CD4-positive, alpha-beta memory T cell (primary cell): ENCODE measurements at places on chromosomes 13 and 19. TPM values are rescaled to one million over a fixed set of nuclear protein-coding genes. Genes with fewer than 3 reads are reported as not detected.

DNA sequence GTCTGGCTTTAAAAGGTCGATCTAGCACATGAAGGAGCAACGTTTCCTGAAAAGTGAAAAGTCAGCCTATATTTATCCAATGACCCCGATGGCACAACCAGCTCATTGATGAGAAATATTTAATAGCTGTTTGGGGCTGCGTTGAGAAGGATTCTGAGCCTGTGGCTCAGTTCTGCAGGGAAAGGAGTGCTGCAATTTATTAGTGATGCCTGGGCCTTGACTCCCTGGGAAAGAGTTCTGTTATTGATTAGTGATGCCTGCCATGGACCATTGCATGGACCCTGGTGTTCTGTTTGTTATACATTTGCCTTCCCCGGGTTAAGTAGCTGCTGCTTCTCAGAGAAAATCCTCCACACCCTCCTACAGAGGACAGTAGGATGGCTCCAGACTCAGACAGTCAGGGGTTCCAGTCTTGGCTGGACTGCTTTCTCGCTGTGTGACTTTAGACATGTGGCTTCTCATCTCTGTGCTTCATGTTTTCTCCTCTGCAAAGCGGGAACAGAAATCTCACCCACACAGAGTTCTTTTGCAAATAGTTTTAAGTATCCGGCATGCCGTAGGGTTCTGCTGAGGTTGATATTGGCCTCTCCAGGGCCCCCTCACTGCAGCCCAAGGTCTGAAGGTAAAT is 17.7 kb upstream of the PTPRS start:
- no peak for DNase-seq
- no peaks in the 10 kb centered on the region for H3K27me3 ChIP-seq
- no peaks in the 10 kb centered on the region for H3K4me1 ChIP-seq
- no peaks in the 10 kb centered on the region for H3K36me3 ChIP-seq
- H3K4me3 ChIP-seq, result no peak overlapping the region

- no peaks in the 10 kb centered on the region for H3K4me1 ChIP-seq
- H3K27ac ChIP-seq, result no peak overlapping the region
- no peaks in the 10 kb centered on the region for H3K27me3 ChIP-seq
- DNase-seq, result no peak
- no peak overlapping the region for H3K4me3 ChIP-seq
- H3K36me3 ChIP-seq, result no peaks in the 10 kb centered on the region
Observed at GRCh38 chr13:38514575-38514974, 164.9 kb downstream of the UFM1 start.

DNA sequence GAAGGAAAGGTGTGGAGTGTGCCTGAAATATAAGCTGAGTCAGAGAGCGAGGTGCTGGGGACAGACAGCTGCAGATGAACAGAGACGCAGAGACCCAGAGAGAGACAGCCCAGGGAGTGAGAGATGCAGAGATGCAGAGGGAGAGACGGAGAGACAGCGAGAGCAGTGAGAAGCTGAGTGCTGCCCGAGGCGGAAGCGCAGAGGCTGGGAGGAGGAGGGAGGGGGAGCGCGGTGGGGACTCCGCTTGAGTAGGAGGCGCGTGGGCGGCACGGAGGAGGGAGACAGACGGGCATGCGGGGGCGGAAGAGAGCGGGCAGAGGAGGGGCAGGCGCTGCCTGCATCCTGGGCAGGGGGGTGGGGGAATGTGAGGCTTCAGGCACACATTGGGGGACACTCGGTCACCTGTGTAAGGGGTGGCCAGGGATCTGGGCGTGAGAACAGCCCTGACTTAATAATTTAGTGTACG is 25.7 kb downstream of the SLC8A2 start:
- peaks cover 49% of the 10 kb centered on the region for H3K4me1 ChIP-seq
- peak; percentile 82 for DNase-seq
- no peaks in the 10 kb centered on the region for H3K36me3 ChIP-seq
- no peak overlapping the region for H3K4me3 ChIP-seq

GRCh38 chr19:28519952-28520861 is 692.7 kb downstream of the UQCRFS1 start:
- no peaks in the 10 kb centered on the region for H3K36me3 ChIP-seq
- H3K4me3 ChIP-seq, result no peak overlapping the region
- H3K27ac ChIP-seq, result no peak overlapping the region
- DNase-seq, result no peak
- H3K4me1 ChIP-seq, result no peaks in the 10 kb centered on the region

GRCh38 chr19:42057846-42058245 is 12.2 kb downstream of the GRIK5 start:
- DNase-seq, result no peak
- H3K4me3 ChIP-seq, result no peak overlapping the region
- H3K4me1 ChIP-seq, result no peaks in the 10 kb centered on the region
- H3K27ac ChIP-seq, result no peak overlapping the region
- H3K36me3 ChIP-seq, result no peaks in the 10 kb centered on the region
- H3K27me3 ChIP-seq, result no peaks in the 10 kb centered on the region

- no peak overlapping the region for H3K27ac ChIP-seq
- no peak overlapping the region for H3K4me3 ChIP-seq
- peaks cover 20% of the 10 kb centered on the region for H3K4me1 ChIP-seq
- no peaks in the 10 kb centered on the region for H3K36me3 ChIP-seq
- DNase-seq, result no peak
Observed at GRCh38 chr19:45780448-45781213, 1.7 kb downstream of the DMPK start.

PSG7 gene
- total RNA-seq, result not detected

GRCh38 chr19:19575411-19575810 is 37.3 kb downstream of the CILP2 start:
- H3K27ac ChIP-seq, result no peak overlapping the region
- H3K4me3 ChIP-seq, result no peak overlapping the region
- H3K36me3 ChIP-seq, result peaks cover 6% of the 10 kb centered on the region
- H3K4me1 ChIP-seq, result no peaks in the 10 kb centered on the region
- no peaks in the 10 kb centered on the region for H3K27me3 ChIP-seq
- no peak for DNase-seq

GRCh38 chr19:11848200-11848593 is 329 bp upstream of the ZNF439 start:
- H3K4me1 ChIP-seq, result peaks cover 19% of the 10 kb centered on the region
- H3K27me3 ChIP-seq, result no peaks in the 10 kb centered on the region
- H3K4me3 ChIP-seq, result no peak overlapping the region

MRPS12 gene
- 25.2 TPM for total RNA-seq

DNA sequence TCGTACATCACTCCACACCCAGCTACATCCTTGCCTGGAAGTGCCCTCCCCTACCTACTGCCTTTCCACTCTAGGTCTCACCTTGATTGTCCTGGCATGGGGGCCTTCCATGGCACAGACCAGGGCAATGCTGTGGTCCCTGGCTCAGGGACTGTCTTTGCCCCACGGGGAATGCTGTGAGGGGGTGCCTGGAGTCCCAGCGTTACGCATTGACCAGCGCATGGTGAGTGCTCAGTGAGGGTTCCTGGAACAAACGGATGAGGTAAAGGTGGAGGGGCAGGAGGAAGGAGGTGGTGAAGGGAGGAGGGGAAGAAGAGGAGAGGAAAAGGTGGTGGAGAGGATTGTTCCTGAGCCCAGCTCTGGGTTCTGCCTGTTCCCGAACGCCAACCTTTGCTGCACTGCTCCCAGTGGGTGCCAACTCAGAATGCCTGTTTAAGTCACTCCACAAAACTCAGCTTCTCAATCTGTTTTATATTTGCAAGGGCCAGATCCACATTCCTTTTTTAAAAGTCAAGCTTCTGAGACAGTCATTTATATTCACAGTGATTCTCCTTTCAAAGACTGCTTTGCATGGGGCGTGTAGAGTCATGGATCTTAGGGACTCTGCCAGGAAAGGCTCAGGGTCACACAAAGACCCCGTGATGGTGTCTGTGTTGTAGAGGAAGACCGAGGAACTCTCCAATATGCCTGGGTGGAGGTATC is 40.8 kb downstream of the CHST8 start:
- H3K27ac ChIP-seq, result no peak overlapping the region
- DNase-seq, result no peak
- no peak overlapping the region for H3K4me3 ChIP-seq

CYP4F2 gene
- total RNA-seq, result not detected

- H3K36me3 ChIP-seq, result no peaks in the 10 kb centered on the region
- H3K27me3 ChIP-seq, result no peaks in the 10 kb centered on the region
- no peak overlapping the region for H3K27ac ChIP-seq
- DNase-seq, result no peak
- no peaks in the 10 kb centered on the region for H3K4me1 ChIP-seq
Observed at GRCh38 chr13:92122186-92122853, 723.9 kb downstream of the GPC5 start.

INSL3 gene
- 5.3 TPM for total RNA-seq

DNA sequence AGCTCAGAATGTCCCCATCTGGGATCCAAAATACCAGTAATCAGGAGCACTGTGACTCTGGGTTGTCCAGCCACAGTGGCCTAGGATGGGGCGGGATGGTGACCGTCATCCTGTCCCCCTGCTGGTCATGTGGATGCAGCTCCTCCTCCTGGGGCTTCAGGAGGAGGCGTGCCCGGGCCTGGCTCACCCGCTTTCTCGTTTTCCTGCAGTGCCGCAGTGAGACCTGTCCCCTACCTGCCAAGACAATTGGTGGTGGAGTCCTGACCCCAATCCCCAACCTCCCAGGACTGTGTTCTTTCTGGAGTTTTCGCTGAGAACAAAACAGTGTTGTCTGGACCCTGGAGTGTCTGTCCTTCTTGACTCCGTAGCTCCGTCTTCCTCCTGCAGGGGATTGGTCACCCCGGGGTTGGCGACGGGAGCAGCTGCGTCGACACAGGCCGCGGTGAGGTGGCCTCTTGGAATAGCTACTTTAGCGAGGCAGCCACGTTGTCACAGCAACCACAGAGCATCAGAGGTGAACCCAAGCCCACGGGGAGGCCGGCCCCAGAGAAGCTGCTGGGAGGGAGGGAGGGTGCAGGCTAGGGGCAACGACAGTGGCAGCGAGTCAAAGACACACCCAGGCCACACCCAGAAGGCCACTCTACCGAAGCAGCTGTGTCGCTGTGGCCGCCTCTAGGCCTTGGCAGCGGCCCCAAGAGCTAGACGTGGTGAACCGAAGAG is 10.2 kb upstream of the EMC10 start:
- H3K4me3 ChIP-seq, result no peak overlapping the region
- H3K4me1 ChIP-seq, result no peaks in the 10 kb centered on the region
- no peak overlapping the region for H3K27ac ChIP-seq
- H3K36me3 ChIP-seq, result no peaks in the 10 kb centered on the region
- no peak for DNase-seq

OR7A5 gene
- total RNA-seq, result not detected

- H3K27me3 ChIP-seq, result peaks cover 3% of the 10 kb centered on the region
- peak overlapping the region; percentile 46 for H3K27ac ChIP-seq
- DNase-seq, result peak; percentile 42
- H3K36me3 ChIP-seq, result no peaks in the 10 kb centered on the region
Observed at GRCh38 chr19:41521931-41522555, 53.9 kb upstream of the CEACAM21 start.

CFAP97D2 gene
- total RNA-seq, result not detected

DNA sequence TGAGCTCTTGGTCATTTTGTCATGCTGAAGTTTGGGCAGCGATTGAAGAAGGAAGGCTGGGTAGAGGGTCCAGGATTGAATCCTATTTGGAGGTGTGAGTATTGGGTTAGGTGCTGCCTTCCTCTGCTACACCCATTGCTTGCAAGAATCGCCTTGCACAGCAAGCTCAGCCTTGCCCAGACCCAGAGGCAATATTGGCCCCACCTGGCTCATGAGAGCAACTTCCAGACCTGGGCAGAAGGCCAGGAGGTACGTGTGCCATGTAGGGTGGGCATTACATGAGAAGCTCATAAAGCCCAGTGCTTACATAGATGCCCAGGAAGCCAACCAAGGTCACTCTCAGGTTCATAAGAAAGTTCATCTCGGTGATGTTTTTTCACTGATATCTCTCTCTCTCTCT is 718.0 kb downstream of the EFNB2 start:
- H3K27ac ChIP-seq, result no peak overlapping the region
- no peaks in the 10 kb centered on the region for H3K36me3 ChIP-seq
- no peaks in the 10 kb centered on the region for H3K27me3 ChIP-seq
- no peak overlapping the region for H3K4me3 ChIP-seq
- no peaks in the 10 kb centered on the region for H3K4me1 ChIP-seq

FKRP gene
- total RNA-seq, result 24.4 TPM

DNA sequence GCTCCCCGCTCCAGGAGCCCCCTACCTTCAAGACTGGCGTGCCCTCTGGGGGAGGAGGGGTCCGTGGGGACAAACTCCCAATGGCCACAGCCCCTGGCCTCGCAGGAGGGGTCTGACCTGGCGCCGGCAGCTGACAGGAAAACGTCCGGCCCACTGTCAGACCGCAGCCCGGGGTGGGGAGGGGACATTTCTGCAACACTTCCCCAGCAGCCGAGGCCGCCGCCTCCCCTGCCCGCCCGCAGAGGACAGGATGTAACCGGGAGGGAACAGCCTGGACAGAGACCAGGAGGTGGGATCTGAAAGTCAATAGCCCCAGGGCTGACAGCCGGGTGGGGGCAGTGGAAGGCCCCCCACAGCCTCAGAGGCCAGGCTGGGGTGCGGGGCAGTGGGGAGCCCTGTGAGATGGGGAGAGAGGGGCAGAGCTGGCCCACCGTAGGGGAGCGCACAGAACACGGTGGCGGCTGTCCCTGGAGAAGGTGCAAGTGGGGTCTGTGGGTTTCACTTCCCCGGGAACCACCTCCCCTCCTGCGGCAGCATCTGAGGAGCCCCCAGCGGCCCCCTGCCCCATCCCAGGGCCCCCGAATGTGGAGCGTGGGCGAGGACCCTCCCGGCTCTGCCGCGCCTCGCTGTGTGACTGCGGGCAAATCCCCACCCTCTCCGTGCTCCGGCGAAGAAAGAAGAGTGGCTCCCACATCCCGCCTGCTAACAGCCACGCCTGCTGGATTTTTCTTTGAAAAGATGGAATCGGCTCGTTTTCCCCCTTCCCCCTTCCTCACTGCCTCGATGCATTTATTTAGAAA is at the start of gene PEAK3:
PEAK3 (minus strand) TSS at position 114 of the 800 bp plus-strand sequence. CDS start 1,244 bp downstream, outside the sequence.
- no peaks in the 10 kb centered on the region for H3K27me3 ChIP-seq
- peaks cover 13% of the 10 kb centered on the region for H3K4me1 ChIP-seq
- no peak within 1 kb of the TSS for H3K4me3 ChIP-seq
- H3K27ac ChIP-seq, result no peak within 1 kb of the TSS
- H3K36me3 ChIP-seq, result no peaks in the 10 kb centered on the region

DNA sequence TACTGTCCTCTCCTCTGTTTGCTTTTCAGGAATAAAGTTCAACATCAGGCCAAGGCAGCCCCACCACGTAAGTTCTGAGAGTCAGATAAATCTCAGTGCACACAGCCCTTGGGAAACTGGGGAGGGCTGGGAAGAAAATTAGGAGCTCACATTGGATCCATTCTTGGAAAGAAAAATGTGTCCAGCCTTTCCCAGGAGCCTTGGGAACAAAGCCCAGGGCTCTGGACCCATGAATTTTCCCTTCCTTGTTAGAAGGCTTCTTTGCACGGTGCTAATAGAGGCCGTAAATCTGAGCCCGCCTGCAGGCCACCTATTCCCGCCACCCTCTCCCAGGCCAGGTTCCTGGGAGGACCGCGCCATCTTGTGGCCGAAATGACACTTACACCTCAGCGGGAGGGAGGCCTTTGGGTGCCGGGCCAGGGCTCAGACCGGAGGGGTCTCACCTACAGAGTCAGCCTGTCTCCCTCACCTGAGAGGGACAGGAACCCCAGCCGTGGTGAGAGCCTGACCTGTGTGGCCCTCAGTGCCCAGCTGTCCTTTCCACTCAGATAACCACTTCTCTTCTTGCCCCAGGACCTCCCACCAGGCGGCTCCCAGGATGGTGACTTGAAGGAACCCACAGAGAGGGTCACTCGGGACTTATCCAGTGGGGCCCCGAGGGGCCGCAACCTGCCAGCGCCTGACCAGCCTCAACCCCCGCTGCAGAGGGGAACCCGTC is 25.1 kb upstream of the KCTD15 start:
- no peak overlapping the region for H3K4me3 ChIP-seq
- no peaks in the 10 kb centered on the region for H3K36me3 ChIP-seq
- H3K4me1 ChIP-seq, result no peaks in the 10 kb centered on the region
- H3K27me3 ChIP-seq, result no peaks in the 10 kb centered on the region
- no peak overlapping the region for H3K27ac ChIP-seq

CEACAM1 gene
- 1.6 TPM for total RNA-seq

TEX29 gene
- 0.50 TPM for total RNA-seq

GRCh38 chr13:94122300-94122915 is 357.1 kb downstream of the DCT start:
- H3K27me3 ChIP-seq, result no peaks in the 10 kb centered on the region
- no peak for DNase-seq
- H3K27ac ChIP-seq, result no peak overlapping the region
- H3K4me3 ChIP-seq, result no peak overlapping the region
